ENCODE measurements at places on chromosomes 1 and 21.

DNA sequence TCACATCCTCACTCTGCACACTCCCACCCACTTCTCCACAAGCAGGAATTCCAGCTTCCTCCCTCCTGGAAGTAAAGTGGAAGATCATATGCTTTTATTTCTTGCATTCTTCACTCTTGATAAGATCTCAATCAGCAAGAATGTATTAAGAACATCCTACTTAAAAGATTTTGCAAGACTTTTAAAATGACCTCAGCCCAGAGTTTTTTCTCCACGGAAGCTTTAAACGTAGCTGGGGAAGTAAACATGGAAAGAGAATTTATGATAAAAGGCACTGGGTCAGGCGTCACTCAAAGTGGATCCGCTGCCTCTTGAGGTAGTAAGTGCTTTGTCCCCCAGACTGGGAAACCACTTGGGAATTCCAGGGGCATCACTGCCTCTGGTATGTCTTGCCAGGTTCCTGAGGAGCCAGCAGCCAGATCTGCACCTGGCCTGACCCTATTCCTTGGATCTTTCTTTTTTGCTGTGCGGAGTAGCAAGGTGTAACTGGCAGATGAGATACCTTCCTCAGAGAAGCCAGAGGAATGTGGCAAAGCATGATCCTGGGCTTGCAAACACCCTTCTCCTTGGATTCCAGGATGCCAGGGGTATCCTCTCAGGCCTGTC, 33.9 kb downstream of the CDK18 start:
- no peak for DNase-seq

DNA sequence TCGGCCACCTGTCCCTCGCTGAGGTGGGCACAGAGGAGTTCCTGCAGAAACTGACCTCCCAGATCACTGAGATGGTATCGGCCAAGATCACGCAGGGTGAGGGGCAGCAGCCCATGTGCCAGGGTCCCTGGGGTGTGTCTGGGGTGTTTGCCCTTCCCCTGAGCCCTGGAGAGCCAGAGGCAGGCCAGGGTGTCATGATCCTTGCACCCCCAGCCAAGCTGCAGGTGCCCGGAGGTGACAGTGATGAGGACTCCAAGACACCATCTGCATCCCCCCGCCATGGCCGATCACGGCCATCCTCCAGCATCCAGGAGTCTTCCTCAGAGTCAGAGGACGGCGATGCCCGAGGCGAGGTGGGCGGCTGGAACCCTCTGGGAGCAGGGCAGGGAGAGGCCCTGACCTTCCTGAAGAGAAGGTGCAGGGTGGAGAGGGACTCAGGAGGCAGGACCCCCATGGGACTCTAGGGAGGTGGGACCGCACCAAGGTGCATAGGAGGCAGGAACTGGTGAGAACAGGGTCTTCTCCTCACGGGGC, 69.5 kb downstream of the TRIM11 start:
- no peak for DNase-seq

DNA sequence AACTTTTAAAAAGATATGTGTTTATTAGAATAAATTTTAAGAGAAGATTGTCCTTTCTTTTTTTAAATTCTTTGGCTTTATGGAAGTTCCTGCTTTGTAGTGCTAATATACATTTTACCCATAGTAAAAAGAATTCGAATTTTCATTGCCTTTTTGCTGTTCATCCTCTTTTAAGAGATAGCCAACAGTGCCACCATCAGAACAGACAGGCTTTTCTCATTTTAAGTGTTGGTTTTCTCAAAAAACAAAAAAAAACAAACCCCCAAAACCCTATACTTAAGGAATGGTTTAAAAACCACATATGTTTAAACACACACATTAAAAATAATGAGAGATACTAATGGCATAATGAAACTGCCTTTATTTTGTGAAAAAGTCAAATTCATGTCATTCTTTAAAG, 118.8 kb downstream of the NEK7 start:
- no peak for DNase-seq

- DNase-seq = no peak
Observed at GRCh38 chr1:53909946-53910345, 16.0 kb downstream of the DIO1 start.

GRCh38 chr1:234206651-234207284, 166.5 kb upstream of the COA6 start:
- DNase-seq = no peak

DNA sequence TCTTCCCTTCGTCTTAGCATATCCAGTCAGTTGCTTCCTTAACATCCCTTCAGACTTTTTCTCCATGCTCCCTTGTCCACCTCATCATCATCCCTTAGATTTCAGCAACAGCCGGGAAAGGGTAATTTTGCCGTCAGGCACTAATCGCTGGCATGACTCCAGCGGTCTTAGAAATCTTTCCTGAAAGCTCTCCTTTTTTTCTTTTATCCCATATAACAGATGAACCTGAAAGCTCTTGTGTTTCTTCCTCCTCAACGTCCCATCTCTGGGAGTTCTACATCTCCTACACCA, 10.4 kb upstream of the BOLA1 start:
- DNase-seq = no peak

DNA sequence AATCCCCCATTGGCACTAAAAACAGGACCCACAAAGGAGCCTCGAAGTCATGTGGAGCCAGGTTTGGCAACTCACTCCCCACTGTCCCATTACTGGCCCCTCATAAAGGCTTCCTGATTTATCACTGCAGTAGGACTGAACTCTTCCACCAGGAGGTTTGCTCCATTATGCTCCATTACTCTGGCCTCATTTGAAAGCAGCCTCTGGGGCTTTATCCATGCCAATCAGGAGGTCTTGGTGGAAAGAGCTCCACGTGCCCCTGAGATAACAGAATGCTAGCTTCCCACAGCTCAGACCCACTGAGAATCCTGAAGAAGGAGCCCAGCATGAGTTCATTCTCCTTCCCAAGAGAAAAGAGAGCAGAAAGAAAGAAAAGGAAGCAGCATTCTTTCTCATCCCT, 76.4 kb downstream of the HIVEP3 start:
- DNase-seq = no peak

- no peak for DNase-seq
Observed at GRCh38 chr1:53299233-53299632, 28.6 kb downstream of the LRP8 start.

DNA sequence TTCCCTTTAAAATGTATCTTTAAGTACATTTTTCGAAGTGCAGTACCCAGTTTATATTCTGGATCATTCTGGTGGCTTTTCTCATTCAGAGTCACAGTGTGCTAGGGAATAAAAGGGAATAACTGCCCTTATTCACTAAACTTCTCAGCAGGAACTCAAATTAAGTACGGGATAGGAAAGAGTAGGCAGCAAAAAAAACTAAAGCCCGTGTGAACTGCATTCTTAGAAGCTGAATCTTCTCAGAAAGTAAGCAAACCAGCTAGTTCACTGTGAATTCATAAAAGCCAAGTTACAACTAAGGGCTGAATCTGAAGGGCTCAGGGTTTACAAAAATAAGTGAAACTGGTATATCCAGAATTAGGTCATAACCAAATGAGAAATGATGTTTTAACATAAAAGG, 22.0 kb downstream of the PRPF38A start:
- no peak for DNase-seq

DNA sequence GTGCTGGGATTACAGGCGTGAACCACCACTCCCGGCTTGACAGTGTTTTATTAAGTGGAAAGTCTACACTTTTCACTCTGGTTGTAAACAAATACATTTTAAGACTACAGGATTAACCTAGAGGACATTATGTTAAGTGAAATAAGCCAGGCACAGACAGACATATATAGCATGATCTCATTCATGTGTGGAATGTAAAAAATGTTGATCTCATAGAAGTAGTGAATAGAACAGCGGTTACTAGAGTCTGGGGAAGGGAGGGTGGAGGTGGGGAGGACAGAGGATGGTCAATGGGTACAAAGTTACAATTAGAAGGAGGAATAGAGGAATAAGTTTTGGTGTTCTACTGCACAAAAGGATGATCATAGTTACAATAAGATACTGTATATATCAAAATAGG, 16.9 kb downstream of the CTH start:
- no peak for DNase-seq

DNA sequence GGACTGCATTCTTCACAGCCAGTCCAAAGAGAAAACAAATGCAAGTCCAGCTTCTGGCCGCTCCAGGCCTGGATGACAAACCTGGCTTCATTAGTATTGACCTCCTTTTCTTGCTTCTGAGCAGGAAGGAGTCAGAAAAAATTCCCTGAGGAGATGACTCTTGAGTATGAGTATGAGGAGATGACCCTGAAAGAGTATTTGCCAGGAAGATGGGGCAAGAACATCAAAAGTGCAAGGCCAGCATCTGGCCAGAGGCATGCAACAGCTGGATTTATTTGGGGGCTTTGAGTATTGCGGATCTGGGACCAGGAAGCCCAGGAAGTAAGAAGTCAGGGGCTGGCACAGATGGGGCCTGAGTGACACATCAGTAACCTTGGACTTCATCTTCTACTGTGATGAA, 113.9 kb downstream of the GLIS1 start:
- no peak for DNase-seq

DNA sequence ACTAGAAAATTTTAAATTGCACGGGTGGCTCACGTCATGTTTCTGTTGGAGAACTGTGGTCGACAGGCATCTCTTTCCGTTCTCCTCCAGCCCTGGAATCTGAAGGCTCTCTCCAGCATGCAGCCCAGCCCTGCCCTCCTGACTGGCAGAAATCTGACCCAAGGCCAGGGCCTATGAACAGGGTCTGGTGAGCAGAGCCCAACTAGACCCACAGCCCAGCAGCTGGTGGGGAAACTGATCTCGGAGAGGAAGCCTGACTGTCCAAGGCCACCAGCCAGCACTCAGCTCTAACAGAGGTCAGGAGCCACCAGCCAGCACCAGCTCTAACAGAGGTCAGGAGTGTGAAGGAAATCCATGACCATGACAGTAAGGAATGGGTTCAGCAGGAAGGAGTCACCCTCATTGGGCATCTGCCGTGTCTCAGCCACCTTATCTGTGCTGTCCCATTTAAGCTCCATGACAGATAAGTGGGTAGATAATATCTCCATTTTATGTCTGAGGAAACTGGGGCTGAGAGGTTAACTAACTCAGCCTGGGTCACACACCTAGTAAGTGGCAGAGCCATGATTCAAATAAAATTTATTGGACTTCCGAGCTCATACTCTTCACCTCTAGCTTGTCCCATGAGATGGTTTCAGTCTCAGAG, 20.2 kb upstream of the PKP1 start:
- no peak for DNase-seq

DNA sequence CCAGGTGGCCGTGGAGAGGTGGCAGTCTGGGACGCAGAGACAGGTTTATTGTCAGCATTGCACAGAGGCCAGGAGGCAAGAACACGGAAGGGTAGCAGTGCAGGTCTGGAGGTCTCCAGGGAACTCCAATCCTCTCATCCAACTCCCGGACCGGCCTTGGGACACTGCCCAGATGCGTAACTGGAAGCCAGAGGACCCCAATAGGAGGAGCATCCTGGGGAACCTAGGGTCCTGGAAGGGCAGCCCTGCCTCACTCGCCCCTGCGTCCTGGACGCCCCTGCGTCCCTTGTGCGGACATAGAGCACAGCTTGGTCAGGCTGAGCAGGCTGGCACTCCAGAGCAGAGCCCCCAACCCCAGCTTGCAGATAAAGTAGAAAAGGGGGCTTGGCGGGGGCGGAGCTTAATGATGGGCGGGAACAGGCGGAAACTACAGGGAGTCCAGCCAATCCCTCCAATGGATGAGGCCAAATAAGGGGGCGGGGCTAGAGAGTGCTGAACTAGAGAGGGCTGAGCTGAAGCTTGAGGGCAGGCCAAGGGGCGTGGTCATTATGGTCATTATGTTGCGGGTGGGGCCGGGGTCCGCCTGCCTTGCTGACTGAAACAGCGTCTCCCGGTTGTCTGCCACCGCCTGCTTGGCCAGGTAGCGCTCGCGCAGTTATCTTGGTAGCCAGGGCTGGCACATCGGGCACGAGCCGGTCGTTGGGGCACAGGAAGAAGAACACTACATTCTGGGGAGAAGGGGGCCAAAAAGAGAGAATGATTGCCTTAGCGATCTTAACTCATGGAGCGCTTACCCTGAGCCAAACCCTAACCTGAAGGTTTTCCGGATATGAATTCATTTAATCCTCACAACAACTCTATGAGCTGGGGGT, 3.7 kb upstream of the ARHGEF19 start:
- DNase-seq = peak; percentile 27

- DNase-seq = no peak
Observed at GRCh38 chr1:151992303-151993083, 1.2 kb downstream of the S100A10 start.

GRCh38 chr1:190084552-190084951, 393.1 kb downstream of the BRINP3 start:
- DNase-seq = no peak

DNA sequence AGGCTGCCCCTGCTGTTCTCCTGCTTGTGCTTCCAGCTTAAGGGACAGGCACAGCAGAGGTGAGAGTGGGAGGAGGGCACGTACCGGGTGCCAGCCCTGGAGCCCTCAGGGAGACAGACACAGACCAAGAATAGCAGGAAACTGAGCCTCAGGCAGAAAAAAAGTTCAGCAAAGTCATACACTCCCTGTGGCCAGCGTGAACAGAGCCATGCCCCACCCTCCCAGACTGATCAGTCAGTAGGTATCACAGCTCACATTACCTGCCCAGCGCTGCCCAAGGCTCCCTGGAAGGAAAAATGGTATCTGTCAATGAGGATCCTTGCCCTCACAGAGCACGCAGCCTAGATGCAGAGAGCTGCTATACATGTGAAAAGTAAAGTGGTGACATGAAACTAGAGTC, 1.3 kb downstream of the UBL4B start:
- no peak for DNase-seq

GRCh38 chr1:65179148-65179547, 31.1 kb downstream of the AK4 start:
- DNase-seq = no peak

DNA sequence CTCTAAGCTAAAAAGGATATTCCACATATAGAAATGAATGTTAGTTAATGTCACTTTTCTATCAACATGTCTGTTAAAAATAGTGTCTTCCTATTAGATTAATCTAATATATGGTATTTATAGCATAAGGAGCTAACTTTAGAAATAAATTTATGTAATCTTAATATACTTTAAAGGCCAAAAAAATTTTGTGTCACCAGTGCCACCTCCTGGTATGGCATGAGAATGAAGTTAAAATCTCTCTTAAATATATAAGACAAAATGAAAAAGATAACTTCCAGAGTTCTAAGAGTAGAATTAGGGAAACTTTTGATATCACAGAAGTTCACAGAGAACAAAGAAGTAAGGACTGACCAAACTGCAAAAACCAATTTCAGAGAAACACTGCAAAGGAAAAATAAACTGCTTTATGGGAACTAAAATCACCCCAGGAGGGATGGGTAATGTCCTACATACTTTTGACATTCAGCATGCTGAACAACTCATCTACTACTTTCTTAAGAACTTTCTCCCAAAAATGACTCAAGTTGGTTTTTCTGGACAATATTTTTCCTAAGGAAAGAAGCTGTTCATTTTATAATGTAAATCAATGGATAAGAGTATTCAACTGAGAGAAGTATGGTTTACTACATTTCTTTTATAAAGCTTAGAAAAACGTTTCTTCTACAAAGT, 82.8 kb downstream of the TRIM33 start:
- DNase-seq = no peak

DNA sequence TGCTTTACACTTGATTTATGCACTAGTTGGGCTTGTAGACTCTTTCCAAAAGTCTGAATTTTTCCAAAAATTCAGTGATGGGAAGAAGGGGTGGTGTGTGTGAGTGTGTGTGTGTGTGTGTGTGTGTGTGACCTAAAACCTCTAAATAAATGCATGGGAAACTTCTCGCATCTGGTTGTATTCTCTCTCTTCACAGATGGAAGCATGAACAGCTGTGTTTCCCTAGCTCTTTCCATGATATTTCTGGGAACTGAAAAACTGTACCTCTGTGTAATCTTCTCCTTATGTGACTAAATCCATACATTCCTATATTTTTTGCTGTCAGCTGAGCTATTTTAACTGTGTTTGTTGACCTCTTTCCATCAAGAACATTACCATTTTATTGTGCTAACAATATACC, 26.2 kb upstream of the CYYR1 start:
- DNase-seq = no peak

Measured in activated CD8-positive, alpha-beta memory T cell treated with anti-CD3 and anti-CD28 coated beads for 1 hour (primary cell).